ENCODE measurements at places on chromosomes 4 and X.

DNA sequence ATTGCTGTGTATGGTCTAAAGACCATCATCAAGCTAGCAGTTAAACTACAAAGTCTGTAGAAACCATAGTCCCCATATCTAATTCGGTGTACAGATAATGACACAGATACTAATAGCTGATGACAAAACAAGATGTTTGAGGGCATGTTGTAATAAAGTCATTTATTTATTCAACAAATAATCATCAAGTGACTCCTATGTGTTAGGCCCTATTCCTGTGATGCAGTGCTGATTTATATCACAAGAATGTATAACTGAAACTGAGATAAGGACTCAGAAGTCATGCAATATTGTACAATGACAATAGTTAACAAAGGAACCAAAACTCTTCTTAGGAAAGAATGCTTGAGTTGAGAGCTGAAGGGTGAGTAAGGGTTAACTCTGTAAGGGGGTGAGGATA, 315.0 kb upstream of the NR3C2 start:
- no peak for DNase-seq

- DNase-seq, result no peak
These were observed 48.1 kb downstream of the RHOXF2B start for GRCh38 chrX:120029354-120029753.

- no peak for DNase-seq
These were observed 72.7 kb downstream of the MTMR1 start for GRCh38 chrX:150765782-150766350.

DNA sequence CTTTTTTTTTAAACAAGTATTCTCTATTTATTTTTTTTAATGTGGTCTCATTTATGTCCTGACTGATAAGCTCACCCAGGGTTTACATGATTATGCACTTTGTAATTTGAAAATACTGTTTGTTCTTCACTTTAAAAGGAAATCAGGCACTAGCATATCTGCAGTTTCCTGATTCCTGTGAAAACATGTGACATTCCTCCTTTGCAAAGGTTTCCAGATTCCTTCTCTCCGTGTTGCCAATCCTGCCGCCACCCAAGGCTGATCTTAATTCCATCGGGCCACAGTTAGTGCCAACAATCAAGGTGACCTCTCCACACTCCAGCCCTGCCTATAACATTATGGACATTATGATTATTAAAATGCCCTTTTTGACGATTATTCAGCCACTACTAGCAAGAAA, 225.4 kb downstream of the PCDH7 start:
- DNase-seq, result no peak

- no peak for DNase-seq
These were observed 3.4 kb upstream of the PCDH18 start for GRCh38 chr4:137535718-137536117.
